ENCODE measurements at places on chromosomes 3 and 15.

- no peak for DNase-seq
These were observed 3.3 kb downstream of the ACAD9 start for GRCh38 chr3:128882719-128883118.

DNA sequence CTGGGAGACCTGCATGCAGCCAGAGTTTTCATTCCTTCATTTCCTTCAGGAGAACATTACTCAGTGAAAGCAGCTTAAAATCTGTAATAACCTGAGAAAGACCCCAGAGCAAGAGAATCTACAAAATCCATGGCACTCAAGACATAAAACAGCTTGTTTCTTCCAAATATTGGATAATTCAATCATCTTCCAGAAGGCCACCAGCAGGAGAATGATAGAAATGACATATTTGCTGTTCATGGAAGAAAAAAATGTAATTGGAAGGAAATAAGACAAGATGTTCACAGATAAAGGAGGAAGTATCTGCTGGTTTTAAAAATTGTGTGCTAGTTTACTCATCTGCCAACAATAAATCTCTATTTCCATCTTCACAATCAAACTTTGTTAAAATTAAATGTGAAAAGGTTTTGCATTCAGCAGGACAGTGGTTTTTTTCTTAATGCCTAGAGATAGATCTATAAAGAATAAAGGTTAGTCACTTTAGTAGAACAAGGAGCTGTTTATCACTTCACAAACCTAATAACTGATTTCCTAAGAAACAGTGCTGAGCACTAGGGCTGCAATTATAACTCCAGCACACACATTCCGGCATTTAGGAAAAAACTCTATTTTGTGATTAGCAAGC lies 530.8 kb downstream of the NSUN3 start:
- no peak for DNase-seq

DNA sequence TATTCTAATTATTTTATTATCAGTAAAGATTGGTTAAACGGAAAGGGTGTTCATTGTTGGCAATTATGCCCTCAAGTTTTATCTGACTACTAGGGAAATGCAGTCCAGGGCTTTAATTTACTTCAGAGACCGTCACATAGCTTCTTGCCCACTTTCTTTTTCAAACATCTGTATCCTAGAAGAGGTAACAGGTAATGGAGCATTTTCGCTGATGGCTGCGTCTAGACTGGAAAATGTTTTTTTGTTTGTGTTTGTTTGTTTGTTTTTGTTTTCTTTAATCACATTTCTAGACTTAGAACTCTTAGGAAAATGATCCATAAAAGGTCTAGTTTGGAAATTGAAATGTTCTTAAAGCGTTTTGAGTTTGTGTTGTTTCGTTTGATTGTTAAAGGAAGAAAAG lies 71.4 kb downstream of the ANXA2 start:
- no peak for DNase-seq

DNA sequence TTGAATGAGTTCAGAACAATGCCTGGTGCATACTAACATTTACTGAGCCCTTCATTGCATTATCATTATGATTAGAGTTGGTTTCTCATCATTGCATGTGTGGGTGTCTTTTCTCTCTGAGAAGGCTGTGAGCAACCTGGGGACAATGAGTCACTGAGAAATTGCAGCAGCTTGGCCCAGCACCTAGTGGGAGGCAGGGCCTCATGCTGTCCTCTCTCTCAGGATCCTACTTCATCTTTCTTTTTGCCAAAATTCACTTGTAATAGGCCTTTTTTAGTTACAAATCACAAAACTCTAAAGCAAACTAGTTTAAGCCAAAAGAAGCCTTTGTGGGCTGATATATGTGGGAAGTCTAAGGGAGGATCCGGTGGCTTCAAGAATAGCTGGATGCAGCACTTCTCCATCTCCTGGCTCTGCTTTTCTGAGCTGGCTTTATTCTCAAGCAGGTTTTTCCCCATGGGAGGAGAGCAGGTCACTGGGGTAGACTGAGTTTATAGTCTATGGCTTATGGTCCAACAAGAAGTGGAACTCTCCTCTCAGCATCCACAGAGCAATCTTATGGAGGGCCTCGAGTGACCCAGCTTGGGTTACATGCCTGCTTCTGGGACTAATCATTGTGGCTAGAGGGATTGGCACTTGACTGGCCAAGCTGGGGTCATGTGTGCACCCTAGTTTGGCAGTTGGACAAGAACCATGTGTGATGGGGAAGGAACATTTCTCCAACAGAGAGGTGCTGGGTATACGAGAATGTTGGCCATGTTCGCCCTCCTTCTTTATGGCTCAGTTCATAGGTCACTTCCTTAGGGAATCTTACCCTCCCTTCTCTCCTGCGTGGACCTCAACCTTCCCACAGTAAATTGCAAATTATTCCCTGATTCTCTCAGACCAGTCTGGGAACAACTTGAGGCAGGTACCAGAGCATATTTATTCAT lies 8.7 kb upstream of the CAMK1 start:
- no peak for DNase-seq

GRCh38 chr3:132726341-132726823 lies 4.2 kb upstream of the NPHP3 start:
- no peak for DNase-seq

DNA sequence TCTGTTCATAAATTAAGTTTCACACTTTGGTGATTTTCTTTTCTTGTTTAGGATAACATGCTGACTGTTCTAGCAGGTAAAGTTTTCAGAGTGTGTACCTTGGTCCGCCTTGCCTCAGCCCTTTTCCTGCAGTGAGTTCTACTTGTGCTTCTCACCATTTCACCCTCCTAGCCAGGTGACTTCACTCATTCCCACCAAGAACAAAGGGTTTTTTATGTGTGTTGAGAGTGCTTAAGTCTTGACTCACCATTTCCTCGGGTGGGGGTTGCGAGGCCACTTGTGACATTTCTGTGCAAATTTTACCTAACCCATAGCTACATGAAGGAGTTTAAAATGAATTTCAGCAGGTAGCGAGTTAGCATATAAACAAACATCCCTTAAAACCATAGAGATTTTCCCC lies 81.4 kb downstream of the C3orf38 start:
- DNase-seq, result no peak

DNA sequence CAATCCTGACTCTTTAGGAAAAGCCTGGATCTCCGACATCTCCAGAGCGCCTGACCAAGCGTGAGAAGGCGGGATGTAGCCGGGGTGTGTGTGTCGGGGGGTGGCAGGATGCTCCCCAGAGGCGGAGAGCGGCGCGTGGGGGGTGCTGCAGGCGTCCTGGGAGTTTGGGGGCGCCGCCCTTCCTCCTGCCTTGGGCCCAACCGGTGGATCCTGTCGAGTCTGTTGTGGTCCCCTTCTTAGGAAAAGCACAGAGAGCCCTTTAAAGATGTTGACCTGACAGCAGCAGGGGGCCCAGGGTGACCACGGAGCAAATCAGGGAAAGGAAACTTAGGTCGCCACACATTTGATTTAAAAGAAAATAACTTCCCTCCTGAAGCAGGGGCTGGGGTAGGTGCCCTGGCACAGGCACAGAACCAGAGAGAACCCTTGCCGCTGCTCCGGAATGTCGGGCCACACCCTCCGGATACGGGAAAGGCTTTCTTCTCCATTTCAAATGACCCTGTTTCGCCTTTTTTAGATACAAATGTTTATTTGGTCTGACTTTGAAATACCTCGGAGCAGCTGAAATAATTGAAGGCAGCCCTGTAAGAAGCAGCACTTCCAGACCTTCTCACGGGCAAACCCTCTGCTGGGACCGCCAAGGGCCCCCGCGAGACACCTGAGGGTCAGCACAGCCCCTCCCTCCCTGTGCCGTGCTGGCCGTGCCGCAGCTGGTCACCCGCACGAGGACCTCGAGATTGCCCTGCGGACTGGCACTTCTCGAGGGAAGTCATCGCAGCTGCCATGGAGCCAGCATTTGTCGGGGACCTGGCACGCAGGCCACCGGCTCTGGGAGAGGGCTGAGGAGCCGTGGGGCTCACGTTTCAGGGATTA lies 102.9 kb upstream of the KLF13 start:
- DNase-seq, result no peak

DNA sequence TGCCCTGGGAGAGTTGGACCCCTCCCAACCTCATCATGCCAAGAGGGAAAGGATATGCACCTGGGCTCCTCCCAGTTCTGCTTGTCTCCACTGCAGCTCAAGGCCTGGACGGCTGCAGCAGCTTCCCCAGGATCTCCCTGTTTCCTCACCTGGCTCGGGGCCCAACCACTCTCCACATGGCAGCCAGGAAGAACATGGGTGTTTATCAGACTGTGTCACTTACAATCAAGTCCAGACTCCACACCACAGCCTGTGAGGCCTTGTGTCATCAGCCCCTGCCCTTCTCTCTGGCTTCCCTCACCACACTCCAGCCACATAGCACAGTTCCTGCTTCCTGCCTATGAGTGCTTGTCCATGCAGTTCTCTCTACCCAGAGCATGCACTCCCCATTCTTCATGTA lies 534.4 kb downstream of the EPHB1 start:
- DNase-seq, result no peak
